NCI-H1436 treated with DMSO at 0.1 percent for 48 hours (cell line): ENCODE measurements at places on chromosomes 12 and 14.

GRCh38 chr12:4991373-4991772 lies 52.3 kb upstream of the KCNA5 start:
- peak; percentile 63 for DNase-seq

DNA sequence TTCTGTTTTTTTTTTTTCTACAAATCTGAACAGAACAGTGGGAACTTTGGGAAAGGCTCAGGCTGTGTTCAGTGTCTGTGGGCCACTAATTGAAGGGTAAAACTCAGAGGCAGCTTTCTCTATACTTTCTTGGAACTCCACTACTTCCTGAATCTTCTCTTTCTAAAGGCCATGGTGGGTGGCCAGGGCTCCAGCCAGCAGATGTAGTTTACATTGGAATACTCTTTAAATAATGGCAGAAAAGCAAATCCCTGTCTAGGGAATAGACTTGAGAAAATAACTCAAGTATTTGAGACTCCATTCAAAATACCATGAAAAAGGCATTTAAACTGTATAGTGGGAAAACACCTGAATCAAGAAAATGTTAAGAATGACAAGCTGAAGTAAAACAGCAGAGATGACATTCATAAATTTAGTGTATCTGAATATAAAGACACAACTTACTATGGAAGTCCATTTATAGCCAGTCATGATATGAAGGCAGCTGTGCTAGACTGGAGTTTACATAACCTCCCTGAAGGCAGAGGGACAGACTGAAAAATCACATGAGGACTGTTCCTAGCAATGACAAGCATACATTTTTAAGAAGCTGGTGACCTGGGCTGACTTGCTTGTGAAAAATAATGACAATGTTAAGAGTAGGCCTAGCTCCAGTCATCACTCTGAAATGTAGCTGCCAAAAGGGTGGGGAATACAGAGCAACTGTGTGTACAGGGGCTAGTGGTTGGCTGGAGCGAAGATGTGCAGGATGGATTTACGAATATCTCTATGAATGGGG lies 168.6 kb downstream of the STXBP6 start:
- no peak for DNase-seq

DNA sequence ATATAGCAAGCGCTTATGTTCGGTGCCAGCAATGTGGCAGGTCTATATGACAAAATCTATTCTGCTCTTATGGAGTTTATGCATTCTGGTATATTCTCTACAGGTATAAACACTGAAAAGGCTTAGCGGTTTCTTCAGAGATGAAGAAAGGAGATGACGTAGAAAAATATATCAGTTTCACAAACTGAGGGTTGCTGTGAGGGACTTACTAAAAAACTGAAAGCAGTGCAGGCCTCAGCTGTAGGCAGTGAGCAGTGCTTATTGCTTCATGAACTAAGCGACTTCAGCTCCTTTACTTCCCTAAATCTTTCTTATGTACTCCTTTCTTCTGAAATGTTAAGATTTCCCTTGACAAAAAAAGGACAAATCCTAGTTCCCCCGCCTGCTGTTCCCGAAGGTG lies 4.5 kb downstream of the DDX47 start:
- DNase-seq, result no peak

DNA sequence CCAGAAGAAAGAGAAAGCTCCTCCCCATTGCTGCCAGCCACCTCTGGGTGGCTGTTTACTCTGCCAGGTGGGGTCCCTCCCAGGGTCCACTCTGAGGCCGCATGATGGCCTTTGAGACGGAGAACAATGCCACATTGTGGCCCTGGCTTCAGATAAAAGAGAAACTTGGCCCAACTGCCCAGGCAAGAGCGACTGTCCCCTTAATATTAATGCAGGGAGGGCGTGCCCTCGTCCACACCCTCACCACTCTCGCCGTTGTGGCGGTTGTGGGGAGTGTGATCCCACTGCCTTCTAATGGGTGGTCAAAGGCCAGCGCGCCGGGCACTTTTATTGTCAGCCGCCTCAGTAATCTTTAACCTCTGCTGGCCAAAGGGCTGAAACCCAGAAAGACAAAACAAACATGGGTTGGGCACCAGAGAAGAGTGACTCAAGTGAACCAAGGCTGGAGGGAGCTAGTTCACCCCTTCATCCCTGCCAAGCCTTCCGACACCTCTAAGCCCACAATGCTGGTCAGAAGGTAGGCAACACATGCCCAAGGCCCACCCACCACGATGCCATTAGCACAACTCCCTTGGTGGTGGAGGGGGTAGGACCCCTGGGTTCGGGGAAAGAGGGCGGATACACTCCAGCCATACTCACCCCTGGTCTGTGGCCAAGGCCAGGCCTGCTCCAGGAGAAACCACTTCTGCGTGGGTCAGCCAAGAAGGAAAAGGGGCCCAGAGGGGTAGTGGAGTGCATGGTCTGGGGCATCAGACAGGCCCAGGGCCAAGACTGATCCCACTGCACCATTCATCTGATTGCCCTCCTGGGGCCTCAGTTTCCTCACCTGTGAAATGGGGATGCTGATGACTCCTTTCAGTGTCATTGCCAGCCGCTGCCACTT lies 44.5 kb upstream of the BCL11B start:
- DNase-seq, result no peak

DNA sequence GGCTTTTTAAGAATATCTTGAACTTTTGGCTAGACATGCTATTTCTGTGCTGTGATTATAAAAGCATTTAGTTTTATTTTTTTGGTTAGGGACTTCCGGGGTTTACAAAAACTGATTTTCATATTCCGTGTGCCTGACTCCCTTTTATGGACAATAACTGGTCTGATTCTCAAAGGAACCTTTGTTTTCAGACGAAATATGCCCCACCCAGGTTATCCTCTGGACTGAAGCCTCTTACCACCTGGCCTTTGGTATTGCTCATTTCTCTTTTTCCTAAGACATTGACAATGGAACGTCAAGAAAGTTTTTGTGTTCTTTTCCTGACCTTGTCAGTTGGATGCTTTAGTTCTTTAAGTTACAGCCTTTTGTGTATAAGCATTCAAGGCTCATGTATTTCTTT lies 10.8 kb downstream of the TIGAR start:
- DNase-seq, result no peak

GRCh38 chr14:90239139-90239538 lies 17.2 kb upstream of the PSMC1 start:
- no peak for DNase-seq

GRCh38 chr14:99892406-99892805 lies 99.2 kb downstream of the EML1 start:
- DNase-seq, result no peak

GRCh38 chr12:95336387-95337067 lies 118.9 kb downstream of the VEZT start:
- DNase-seq, result no peak

GRCh38 chr12:66120477-66120876 lies 10.1 kb downstream of the LLPH start:
- DNase-seq, result no peak

DNA sequence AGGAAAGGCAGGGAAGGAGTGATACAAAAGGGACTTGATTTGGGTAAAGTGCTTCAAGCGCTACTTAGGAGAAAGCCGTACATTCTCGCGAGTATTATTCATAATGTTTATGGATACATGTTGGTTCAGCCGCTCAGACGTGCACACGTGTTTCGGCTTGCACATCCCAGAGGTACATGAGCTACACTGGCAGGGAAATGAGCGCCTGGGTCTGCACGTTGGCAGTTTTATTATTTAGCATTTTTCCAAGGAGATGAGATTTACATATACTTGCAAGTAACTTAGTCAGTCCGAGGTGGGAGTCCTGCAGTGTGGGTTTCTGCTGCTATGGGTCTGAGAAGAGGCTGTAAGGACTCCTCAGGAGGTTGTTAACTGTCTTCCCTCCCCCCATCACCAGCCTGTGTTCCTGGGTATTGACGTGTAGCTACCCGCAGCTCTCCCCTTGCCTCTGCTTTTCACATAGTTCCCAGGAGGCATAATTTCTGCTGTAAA lies 1.5 kb downstream of the PRKCH start:
- DNase-seq, result no peak

GRCh38 chr12:29320295-29321085 lies 60.5 kb downstream of the ERGIC2 start:
- no peak for DNase-seq

- no peak for DNase-seq
Measured at GRCh38 chr12:3437986-3438385, 53.0 kb upstream of the PRMT8 start.

DNA sequence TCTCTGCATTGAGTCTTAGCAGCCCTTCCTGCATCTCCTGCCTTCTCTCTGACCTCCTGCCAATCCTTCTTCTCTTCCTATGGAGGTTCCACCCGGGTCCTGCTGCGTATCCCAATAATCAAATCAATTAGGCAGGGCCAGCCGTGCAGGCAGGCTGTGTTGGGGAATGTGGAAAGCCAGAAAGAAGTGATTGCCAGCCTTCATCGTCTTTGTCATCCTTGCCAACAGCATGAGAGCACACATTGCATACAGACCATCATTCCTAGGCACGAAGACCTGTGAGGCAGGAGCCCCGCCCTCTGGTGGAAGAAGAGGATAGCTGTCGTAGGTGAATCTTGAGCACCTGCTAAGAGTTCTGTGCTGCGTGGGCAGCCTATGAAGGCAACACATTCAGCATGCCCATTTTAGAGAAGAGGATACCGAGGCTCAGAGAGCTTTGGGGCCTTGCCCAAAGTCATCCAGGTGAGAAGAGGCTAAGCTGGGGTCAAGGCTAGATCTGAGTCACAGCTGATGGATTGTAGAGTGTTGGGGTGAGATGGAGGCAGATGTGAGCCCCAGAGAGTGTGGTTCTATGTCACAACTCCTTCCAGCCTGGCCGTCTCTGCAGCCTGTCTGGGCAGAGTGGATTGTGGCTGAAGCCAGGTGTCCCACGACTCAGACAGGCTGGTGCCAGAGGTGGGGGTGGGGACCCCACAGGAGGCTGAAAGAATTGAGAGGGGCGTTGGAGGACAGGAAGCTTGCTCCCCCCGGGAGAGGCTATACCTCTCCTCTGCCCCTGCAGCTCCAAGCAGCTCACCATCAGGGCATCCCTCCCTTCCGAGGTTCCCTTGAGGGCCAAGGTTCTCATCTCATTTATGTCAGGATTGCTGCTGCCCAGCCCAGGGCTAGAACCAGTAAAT lies 12.7 kb downstream of the C14orf132 start:
- DNase-seq, result no peak

DNA sequence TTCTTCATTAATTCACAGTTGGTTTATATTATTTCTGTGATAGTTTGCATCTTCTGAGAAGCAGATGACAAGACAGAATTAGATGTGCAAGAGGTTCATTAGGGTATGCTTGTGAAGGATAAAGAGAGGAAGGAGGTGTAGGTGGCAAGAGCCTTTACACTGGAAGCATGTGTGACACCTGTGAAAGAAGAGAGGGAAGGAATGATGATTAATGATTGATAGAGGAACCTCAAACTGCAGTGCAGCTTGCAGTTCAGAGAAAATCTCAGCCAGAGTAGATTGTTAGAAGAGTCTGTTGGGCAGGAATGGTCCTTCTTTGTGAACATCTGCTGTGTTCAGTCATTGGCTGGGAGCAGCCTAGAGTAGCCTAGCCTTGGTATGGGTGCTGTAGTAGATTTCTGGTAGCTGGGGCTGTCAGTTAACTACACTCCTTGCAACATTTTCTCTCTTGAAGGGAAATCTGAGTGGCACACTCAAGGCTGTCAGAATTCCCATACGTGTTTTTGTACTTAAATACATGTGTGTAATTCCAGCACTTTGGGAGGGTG lies 9.0 kb downstream of the RCOR1 start:
- no peak for DNase-seq

DNA sequence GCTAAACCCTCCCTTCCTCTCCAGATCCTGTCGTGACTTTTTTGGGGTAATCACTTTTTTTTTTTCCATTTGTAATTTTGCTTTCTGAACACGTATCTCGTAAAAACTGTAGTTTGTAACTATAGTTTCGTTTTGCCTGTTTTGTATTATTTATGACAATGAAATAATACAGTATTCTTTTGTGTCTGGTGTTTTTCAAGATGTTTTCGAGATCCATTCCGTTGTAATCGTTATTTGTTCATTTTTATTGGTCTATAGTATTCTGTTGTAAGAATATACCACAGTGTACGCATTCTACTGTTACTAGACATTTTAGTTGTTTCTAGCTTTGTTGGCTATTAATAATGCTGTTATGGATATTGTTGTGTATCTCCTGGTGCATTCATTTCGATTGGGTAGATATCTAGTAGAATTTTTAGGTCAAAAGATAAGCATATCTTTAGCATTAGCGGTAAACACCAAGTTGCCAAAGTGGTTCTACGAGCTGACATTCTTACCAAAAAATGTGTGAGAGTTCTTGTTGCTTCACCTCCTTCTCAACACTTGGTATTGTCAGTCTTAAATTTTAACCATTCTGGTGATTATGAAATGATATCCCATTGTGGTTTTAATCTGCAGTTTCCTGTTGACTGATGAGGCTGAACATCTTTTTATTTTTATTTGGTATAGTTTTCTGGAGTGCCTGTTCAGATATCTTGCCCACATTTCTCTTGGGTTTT lies 92.3 kb upstream of the EVL start:
- DNase-seq, result no peak

DNA sequence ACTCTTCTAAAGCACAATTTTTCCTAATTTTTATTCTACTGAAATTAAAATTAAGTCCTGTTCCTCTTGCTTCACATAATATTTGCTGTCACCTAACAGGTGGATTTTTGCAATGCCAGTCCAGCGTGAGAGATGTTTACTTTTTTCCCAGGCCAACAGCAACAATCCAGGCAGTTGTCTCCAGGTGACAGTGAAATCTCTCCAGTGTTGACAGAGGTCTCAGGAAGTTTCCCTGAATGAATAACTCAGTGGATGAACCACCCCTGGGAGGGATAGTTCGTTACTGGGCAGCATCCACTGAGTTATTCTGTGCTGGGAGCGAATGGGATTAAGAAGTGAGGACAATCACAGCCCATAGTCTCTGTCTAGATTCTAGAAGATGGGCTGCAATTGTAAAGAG lies 7.1 kb upstream of the NT5DC3 start:
- DNase-seq, result no peak

DNA sequence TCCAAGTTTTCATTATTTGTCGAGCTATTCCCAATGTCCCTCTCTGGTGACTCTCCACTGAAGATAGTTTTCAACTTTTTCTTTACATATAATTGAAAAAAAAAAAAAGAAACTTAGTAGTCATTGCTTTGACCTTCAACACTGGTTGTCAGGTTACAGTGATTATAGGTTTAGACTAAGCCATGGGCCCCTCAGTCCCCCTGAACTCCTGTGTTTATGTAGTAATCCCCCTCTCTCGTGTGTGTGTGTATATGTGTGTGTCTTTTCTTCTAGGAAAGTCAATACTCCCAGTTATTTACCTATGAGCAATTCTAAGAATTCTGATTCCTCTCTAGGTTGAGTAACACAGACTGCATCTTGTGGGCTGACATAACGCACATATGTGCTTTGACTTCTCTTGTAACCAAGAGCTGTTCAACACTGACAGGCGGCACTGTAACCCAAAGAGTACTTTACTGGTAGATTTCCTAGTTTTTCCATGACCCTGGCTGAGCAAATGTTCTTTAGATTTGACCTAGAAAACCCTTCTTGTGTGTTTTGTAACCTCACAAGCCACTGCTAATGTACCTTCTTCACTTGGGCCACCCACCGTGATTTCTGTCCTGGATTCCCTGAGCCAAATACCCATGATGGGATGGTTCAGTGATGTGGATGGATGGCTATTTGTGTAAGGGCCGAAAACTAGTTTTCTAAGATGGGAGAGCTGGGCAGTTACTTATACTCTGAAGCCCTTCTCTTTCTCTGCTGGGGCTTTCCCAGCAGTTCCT lies 15.0 kb upstream of the MANSC4 start:
- no peak for DNase-seq

GRCh38 chr12:110640275-110641025 lies 26.5 kb downstream of the TCTN1 start:
- DNase-seq, result no peak
